Stimulated activated CD4-positive, alpha-beta T cell treated with anti-CD3 and anti-CD28 coated beads, TNF-alpha, amount 100 ng/mL, for 4 hours (primary cell): ENCODE measurements at places on chromosomes 2 and 18.

GRCh38 chr2:42104621-42105020, 56.8 kb downstream of the PKDCC start:
- DNase-seq: no peak

- no peak for DNase-seq
These were observed 3.7 kb downstream of the TSHZ1 start for GRCh38 chr18:75214332-75214690.

DNA sequence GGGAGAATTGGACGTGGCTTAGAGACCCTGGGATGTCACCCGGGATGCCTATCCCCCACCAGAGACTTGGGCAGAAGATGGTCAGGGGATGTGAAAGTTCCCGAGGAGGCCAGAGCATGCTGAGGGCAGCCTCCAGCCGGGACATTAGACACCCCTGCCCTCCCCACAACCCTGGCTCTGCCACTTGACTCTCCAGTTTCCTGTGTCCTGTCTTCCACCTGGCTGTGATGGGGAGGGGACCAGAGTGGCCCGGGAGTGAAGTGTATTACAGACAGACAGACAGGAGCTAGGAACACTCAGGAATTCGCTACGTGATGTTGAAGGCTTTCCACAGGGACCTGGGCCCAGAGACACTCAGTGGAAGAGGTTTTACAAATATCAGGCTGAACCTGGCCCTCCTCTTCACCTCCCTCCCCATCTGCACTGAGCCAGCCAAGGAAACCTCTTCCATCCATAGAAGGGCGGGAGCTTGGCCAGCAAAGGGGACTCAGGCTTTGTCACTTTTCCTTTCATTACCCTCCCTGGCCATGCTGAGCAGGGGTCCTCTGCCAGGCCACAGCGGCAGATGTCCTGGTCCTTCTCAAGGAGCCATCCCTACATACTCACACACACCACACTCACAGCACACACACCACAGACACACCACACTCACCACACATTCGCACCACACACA, 60.7 kb downstream of the SDC1 start:
- no peak for DNase-seq

DNA sequence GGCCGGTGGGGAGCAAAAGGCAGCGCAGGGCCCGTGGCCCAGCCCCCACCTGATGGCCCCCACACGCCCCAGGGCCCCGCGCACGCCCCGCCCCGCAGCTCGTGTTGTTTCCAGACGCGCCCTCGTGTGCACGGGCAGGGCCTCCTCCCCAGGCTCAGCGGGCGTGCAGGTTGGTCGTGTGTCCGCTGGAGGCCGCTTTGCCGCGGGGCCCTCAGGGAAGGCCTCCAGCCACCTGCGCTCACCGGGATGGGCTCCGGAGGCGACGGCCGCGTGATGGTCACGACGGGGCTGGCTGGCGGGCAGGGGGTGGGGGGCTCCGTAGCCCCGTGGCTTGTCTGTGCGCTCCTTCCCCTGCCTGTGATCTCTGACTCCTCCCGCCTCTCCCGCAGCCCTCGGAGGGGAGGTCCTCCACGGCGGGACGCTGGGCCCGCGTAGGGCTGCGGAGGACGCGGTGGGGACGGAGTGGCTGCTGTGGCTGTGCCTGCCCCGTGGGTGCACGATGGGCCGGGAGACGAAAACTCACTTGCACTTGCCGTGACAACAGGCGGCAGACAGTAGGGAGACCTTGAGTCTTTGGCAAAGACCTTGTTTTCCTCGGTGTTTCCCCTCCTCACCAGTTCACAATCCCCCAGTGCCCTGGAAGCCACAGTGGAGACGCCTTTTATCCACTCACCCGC, 67.1 kb downstream of the RTP5 start:
- DNase-seq: no peak

DNA sequence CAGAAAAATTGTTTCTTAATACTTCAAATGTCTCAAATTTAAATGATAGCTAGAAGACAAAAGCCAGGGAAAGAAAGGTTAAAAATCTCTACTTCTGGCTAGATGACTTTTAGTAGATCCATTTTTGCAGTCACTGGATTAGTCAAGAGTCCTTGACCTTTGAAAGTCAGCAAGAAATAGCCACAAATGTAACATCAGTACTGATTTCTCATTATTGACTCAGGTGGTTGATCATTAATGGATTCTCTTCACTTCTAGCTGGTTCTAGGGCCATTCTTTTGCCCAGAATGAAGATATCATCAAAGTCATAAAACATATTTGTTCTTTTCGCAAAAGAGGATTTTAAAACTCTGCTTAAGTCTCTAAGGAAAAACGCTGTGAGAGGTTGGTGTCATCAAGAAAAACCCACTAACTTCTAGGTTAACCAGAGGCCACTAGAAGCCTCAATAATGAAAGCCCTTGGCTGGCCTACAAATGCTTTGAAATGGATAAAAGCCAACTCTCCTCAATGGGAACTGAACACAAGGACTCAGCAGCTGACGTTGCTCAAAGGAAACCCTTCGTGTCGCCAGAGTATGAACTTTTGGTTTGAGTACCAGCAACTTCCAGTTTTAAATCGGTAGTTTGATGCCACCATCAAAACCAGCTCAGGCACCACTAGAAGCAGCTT, 66.3 kb downstream of the IRS1 start:
- DNase-seq: no peak

GRCh38 chr2:9964334-9964980, 13.0 kb downstream of the GRHL1 start:
- no peak for DNase-seq

DNA sequence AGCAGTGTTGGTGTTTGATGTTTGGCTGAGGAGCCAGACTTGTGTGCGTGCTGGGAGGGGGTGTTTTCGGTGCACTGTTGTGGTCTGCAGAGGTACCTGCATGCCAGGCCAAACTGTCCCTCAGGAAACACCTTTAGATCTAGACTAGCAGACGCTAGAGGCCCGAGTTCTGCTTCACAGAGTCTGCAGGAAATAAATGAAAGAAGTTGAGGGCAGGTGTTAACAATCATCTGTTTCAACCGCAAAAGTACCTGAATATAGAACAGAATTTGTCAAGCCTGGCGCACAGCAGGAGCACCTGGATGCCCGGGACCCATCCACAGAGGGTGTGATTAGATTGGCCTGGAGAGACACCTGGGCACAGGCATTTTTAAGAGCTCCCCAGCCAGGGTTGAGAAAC, 40.5 kb upstream of the REL start:
- DNase-seq: no peak

DNA sequence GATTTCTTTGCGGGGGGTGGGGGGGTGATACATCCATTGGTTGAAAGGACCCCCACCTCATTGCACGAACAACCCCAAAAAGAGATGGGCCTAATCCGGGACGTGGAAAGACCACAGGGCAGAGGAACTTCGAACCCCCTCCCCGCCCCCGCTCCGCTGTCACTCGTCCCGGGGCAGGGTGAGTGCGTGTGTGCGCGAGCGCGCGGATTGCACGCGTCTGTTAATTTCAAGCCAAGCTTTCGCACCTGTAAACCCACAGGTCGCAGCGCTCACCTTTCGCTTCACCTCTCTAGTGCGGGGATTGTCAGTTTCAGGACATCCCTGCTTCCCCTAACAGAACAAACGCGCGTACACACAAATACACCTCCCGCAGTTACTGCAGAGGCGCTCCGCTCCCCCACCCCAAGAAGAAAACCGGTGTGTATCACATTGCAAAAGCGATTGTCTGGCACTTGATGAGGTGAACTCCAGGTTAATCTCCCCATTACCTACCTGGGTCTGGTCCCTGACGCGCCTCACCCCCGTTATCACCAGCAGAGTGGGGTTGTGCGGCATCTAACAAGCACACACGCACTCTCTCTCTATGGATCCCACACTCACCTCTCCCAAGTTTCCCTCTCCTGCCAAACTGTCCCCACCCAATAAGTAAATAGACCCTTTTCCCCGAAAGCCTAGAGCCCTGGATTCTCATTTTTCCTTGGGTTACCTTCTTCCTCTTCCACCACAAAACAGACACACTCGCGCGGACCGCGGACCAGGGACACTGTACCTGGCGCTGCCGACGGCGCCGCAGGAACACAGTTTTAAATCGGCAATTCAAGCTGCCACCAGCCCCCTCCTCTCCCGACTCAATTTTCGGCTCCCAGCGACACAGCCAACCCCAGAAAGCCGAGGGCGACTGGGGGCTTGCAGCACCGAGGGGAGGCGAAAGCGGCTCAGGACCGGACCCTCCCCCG, 1.0 kb downstream of the CYP26B1 start:
- DNase-seq: no peak

DNA sequence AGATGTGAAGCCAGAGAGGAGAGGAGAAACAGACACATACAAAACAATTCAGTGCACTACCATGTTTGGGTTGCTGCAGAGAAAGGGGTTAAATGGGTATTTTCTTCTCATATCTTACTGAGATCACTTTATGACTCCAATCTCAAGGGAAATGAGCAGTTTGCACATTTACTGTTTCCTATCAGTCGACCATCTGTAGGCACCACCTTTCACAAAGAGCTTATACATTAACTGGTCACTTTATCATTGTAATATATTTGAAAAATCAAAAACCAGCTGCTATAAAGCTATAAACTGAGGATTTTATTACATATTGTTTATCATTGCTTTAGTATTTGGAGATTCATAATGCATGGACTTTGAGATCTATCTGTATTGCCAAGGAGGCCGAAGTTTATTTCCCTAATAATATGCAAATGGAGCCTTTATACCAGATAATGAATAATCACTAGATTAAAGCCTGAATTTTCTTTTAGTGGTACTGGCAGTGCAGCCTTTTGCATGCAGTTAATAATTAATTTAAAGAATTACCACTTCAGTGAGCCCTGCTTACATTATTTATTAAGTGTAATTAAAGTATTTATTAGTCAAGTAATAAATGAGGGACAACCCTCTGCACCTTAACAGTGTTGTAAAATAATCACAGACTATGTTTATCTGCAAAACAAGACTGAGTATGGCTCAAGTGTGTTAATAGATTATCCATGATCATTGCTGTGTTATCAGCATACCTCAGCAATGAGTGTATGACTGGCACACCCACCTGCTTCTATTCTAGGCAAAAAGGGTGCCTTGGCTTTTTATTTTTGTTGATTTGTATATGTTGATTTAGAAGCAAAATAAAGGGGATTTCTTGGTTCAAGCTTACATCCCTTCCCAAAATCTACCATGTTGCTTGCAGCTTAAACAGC, 167.7 kb upstream of the SLC14A2 start:
- DNase-seq: no peak

- no peak for DNase-seq
These were observed 45.5 kb downstream of the RAB12 start for GRCh38 chr18:8654503-8655451.

GRCh38 chr2:101826716-101827115, 129.2 kb downstream of the MAP4K4 start:
- no peak for DNase-seq

- DNase-seq: no peak
These were observed 17.7 kb upstream of the HNRNPLL start for GRCh38 chr2:38620282-38620977.

DNA sequence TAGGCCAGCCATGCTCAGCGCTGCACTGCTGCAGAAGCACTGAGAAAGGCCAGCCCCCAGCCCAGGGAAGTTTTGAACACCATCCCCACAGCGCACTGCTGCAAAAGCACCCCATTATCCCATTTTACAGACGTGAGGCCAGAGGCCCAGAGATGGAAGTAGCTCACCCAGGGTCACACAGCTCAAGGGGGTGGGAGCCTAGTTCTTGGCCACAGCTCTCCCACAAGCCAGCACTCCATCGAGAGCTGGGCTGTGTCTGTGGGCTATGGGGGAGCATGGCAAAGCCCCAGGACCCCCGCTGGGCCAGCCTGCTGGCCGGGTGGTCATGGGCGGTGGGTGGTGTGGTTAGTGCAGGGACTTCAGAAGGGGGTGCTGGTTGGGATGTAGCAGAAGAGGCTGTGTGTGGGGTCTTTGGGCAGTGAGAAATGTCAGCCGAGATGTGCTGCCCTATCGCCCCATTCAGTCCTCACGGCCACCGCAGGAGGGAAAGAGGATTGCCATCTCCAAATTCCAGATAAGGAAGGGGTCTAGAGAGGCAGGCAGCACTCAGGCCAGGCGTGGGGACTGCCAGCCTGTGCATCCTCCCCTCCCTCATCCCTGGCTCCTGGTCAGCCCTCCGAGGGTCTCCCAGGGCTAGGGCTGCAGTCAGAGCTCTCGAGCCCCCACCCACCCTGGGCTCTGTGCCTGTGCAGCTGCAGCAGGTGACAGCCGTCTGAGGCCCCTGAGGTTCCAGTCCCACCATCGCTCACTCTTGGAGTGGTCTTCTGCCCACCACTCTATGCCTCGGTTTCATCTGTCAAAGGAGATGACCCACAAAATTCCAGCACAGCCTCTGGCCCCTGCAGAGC, 17.0 kb upstream of the GPR17 start:
- no peak for DNase-seq

GRCh38 chr2:72719416-72719815, 106.4 kb downstream of the EXOC6B start:
- DNase-seq: no peak

DNA sequence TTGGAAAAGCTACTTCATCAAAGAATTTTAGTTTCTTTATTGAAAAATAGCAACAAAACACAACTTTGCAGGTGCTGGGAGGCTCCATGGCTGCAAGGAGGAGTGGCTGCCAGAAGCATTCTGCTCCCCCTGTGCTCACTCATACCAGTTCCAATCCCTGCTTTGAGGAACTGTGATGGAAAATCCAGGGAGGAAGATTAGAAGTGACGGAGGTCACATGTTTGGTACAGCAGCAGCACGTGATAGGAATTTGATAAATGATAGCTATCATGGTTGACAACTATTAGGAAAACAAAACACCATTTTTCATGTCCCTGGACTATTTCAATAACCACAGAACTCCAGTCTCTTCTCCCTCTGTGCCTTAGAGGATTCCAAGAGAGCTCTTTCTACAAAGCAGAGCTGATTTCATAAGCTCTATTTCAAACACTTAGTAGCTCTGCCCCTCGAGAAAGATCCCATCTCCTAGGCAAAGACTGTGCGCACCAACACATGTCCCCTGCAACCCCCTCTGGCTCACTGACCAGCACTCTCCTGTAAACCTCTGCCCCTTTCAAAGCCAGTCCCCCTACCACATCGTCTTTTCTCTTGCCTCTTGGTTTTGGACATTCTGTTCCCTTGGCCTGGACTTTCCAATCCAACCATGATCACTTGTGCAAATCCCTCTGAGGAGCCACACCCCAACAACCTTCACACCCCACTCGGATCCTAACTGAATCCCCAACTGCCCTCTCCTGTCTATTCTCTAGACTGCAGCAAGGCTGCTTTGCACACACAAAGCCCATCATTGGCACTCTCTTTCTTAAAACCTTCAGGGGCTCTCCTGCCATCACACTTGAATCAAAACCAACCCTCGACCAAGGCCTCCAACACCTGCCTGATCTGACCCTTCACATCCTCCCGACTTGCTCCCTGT, 352.4 kb upstream of the PKDCC start:
- no peak for DNase-seq

DNA sequence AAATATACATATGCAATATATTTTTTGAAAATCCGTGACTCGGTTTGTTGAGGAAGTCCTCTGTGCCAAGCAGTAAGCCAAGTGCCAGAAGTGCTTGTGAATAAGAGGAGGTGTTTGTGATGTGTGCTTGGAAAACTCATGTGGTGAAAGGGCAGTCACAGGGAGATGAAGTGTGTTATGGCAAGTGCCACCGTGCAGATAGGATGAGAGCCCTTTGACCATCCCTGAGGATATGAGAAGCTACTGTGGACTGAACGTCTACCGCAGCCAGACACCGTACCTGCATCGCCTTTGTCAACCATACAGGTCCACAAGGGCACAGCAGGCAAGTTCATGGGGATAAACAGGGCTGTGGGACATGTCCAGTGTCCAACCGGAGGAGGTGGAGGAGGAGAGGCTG, 288.9 kb upstream of the MYT1L start:
- no peak for DNase-seq

- peak; percentile 51 for DNase-seq
These were observed 49.5 kb downstream of the SPRED2 start for GRCh38 chr2:65382776-65383357.

- DNase-seq: no peak
These were observed 93.1 kb downstream of the RHOB start for GRCh38 chr2:20539776-20540586.
